ENCODE measurements at places on chromosomes 6 and 20.

DNA sequence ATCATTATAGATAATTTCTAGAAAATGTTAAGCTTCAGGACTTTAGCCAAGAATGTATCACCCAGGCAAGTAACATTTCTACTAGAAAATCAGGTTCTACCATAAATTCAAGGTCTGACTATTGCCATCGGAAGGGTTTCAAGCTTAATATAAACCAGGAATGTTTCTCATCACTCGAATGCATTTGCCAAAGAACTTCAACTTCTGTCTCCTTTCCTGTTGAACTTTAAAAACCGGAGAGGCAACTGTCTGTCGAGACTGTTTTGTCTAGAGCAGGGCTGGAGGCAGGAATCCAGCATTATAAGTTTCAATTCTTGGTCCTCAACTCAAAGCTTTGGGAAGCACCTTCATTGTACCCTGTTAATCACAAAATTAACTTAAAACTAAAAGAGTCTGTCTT is 264.7 kb downstream of the ZNF217 start:
- no peak for DNase-seq

DNA sequence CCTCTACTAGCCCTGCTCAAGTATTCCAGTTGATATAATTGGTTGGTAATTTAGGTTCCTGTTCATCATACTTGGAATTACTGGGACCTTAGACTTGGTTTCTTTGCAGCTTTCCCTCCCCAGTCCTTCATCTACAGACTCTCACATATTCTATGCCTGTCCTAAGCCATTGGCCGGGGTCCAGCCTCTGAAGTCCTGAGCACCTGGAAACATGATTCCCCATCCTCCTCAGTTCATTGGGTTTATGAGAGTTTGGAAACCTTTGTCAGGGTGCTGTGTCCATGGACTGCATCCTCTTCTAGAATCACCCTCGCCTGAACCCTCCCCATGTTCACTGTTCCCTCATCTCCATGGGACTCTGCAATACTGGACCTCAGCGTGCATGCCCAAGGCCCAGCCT is 8.8 kb downstream of the GSTA2 start:
- no peak for DNase-seq

- DNase-seq, result no peak
Measured at GRCh38 chr6:1817033-1817761, 207.5 kb downstream of the FOXC1 start.

DNA sequence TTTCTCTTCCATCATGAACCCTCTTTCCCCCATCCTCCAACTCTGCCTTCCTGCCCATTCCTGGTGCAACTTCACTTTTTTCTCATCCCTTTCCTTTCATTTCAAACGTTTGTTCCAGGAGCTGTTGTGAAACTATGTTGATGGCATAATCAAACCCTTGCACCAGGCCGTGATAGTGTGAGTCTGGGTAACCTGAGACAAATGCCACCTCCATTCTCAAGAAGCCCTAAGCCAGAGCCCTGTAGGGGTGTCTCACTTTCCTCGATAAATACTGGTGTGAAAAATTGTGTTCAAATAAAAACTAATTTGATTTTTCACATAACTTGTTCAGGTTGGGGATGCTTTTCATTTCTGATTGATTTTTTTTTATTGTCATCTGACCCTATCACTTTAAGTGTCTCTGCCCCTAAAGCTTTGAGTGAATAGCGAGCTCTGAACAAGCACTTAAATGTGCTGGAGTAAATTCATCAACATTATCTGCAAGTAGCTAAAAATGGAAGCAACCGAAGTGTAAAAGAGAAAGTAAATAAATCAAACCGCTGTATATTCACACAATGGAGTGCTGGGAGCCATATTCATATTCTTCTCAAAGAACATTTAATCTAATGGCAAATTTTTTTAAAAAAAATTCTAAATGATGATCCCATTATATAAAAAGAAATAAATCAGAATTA is 303.1 kb upstream of the CDYL start:
- no peak for DNase-seq
